ENCODE measurements at places on chromosomes 4 and X. TPM values are rescaled to one million over a fixed set of nuclear protein-coding genes. Genes with fewer than 3 reads are reported as not detected.

DNA sequence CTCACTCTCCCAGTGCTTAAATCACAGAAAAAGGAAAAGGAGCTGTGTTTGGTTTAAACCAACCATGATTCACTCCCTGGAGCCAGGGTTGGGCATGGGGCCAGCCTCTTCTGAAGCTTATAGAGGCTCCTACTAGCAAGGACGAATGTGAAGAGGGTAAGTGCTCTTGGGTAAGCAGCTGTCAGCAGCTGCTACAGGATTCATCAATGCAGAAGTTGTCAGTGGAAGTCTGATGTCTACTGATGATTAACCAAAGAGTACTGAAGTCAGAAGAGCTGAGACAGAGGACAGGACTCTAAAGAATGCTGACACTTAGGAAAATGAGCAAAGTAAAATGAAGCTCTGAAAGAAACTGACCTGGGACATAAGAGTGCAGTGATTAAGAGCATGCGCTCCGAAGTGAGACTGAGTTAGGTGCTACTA lies 32.7 kb upstream of the JADE1 start:
- H3K27ac ChIP-seq = no peak overlapping the region
- peak; percentile 66 for DNase-seq
- no peaks in the 10 kb centered on the region for H3K36me3 ChIP-seq
- H3K4me1 ChIP-seq = peaks cover 12% of the 10 kb centered on the region

DNA sequence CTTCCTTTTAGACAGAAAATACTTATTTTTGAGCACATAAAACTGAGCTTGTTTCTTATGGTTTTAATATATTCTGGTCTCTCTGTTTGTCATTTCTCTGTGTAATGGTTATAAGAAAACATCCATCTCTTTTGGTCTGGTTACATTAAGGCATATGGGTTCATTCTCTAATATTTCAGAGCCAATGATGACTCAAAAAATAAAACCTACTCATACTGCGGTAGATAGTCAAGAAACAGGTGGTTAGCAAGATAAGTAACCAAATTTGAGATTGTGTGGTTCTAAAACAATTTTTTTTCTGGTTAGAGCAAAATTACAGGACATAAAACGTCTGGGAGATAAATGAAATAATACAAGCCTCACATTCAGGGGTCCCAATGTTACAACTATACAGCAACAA lies 654.5 kb downstream of the STIM2 start:
- DNase-seq = no peak
- H3K36me3 ChIP-seq = no peaks in the 10 kb centered on the region
- H3K4me3 ChIP-seq = no peak overlapping the region
- H3K27me3 ChIP-seq = no peaks in the 10 kb centered on the region

GRCh38 chr4:61294936-61295335 lies 94.8 kb downstream of the ADGRL3 start:
- no peaks in the 10 kb centered on the region for H3K27me3 ChIP-seq
- no peaks in the 10 kb centered on the region for H3K36me3 ChIP-seq
- H3K4me1 ChIP-seq = no peaks in the 10 kb centered on the region
- no peak overlapping the region for H3K27ac ChIP-seq

DNA sequence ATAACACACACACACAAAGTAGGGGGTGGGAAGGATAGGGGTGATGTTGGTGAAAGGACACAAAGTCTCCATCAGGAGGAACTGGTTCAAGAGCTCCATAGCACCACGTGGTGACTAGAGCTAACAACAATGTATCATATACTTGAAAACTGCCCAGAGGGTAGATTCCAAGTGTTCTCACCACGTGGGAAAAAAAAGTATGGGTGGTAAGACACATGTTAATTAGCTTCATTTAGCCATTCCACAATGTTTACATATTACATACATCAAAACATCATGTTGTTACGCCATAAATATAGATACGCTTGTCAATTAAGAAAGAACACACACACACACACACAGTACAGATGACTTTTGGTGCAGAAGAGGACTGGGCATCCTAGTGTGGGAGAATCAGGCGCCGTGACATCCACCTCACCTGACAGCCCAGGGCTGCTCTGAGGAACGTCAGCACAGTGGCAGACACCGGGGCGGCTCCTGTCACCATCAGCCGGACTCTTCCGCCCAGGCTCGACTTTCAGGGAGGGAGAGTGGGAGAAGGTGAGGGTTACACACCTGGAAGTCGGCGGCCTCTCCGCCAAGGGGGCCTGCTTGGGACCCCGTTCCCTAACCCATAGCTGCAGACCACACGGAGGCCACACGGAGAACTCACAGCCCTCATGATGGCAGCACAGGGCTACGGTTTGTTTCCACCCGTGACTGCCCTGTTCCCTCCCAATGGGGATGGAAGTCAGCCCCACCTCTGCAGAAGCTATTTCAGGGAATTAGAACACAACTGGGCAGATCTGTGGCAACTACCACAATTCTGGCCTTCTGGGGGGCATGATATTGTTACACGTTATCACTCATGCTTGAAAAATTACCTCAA lies 31.8 kb upstream of the CENPU start:
- no peak for DNase-seq
- no peak overlapping the region for H3K4me3 ChIP-seq
- H3K27me3 ChIP-seq = no peaks in the 10 kb centered on the region
- H3K36me3 ChIP-seq = peaks cover 5% of the 10 kb centered on the region
- no peak overlapping the region for H3K27ac ChIP-seq
- peaks cover 38% of the 10 kb centered on the region for H3K4me1 ChIP-seq

DNA sequence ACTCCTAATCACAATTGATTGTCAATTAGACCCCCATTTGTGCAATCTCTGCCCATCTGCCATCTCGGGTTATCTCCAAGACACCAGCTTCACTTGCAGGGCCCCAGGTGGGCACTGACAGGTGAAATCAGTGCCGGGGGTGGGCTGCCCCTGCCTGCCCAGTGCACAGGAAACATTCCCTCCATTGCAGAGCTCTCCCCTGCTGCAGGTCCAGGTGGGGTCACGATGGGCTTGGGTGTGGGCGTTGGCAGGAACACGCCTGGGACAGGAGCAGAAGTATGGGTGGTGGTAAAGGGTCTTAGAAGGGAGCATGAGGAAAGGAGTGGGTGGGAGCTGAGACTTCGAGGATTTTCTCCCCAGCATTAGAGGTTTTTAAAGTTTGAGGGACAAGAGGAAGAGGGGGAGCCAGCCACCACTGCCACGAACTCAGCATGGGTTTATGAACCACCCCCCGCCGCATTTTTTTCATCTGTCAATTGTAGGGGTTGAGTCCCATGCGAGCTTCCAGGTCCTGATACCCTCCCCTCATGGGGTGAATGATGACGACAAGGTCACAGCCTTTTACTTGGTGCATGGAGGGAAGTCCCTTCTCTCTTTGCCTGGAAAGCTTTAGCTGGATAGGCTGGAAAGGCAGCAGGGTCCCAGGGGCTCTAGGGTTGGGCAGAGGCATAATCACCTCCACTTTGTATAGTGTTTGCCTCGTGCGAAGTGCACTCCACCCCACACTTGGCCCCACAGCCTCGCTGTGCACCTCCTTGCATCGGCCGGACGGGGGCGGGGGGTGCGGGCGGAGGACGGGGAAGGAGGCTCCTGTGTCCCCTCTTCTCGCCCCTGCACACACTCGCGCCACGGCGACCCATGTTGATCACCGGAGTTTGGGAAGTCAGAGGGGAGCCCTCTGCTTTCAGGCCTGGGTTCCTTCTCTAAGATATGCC lies 3.5 kb upstream of the NKX1-1 start:
- DNase-seq = no peak
- H3K27ac ChIP-seq = no peak overlapping the region
- no peak overlapping the region for H3K4me3 ChIP-seq
- H3K27me3 ChIP-seq = peaks cover 18% of the 10 kb centered on the region
- H3K36me3 ChIP-seq = no peaks in the 10 kb centered on the region

- H3K27ac ChIP-seq = no peak overlapping the region
- peak; percentile 42 for DNase-seq
- no peaks in the 10 kb centered on the region for H3K4me1 ChIP-seq
Measured at GRCh38 chrX:110600745-110601310, 194.8 kb downstream of the CHRDL1 start.

- H3K4me3 ChIP-seq = no peak overlapping the region
- H3K4me1 ChIP-seq = no peaks in the 10 kb centered on the region
- no peaks in the 10 kb centered on the region for H3K27me3 ChIP-seq
Measured at GRCh38 chrX:147894366-147894963, 17.3 kb upstream of the FMR1 start.

DNA sequence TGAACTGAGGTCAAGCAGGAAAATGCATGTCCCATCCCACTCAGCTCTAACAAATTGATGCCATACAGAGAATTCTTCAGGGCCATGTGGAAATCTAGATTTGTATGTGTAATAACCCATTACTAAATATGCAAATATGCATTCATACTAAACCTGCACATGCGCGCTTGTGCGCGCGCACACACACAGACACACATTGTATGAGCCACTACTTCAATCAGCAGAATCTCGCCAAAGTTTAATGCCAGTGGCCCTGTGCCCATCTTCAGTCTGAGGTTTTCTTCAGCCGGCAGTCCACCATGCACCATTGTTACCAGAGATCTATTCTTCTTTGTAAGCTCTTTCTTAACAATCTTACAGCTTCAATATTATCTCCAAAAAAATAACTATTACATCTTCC lies 276.4 kb downstream of the PDGFC start:
- no peaks in the 10 kb centered on the region for H3K4me1 ChIP-seq
- H3K36me3 ChIP-seq = no peaks in the 10 kb centered on the region
- no peak for DNase-seq

- H3K27ac ChIP-seq = no peak overlapping the region
- no peaks in the 10 kb centered on the region for H3K36me3 ChIP-seq
- peaks cover 13% of the 10 kb centered on the region for H3K27me3 ChIP-seq
- no peak overlapping the region for H3K4me3 ChIP-seq
- H3K4me1 ChIP-seq = no peaks in the 10 kb centered on the region
Measured at GRCh38 chr4:173153445-173153844, 15.2 kb upstream of the GALNT7 start.

DNA sequence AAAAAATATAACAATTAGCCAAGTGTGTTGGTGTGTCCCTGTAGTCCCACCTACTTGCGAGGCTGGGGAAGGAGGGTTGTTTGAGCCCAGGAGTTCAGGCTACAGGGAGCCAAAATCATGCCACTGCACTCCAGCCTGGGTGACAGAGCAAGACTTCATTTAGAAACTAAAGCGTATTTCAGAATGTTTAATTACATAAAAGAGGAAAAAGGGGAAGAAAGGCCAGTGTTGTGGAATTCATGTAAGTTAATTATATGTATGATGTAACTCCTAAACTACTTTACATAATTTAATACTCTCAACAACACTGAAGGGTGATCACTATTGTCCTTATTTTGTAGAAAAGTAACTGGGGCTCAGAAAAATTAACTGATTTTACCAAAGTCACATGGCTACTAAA lies 67.2 kb upstream of the HOPX start:
- no peaks in the 10 kb centered on the region for H3K4me1 ChIP-seq
- H3K4me3 ChIP-seq = no peak overlapping the region
- H3K27me3 ChIP-seq = no peaks in the 10 kb centered on the region
- no peak overlapping the region for H3K27ac ChIP-seq
- DNase-seq = no peak

DNA sequence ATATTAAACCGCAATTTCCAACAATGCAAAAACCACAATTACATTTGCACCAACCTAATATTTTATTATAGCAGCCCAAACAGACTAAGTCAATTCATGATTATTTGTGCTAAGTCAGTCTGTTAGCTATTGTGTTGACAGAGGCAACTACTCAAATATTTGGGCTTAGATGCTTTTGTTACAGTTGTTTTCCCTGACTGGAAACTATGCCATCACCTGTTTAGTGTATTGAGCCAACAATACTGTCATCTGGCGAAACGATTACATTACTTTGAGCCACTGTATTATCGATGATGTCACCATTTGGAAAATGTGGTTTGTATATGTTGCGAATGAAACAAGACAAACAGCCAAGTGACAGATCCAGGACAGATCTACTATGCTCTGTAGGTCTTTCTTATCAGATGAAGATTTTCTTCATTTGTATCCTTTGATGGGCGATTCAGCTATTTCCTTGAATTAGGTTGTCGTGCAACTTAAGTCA lies 38.7 kb upstream of the INTS6L start:
- H3K27me3 ChIP-seq = no peaks in the 10 kb centered on the region
- H3K36me3 ChIP-seq = no peaks in the 10 kb centered on the region
- no peak for DNase-seq
- no peaks in the 10 kb centered on the region for H3K4me1 ChIP-seq
- H3K4me3 ChIP-seq = no peak overlapping the region

The RIBC1 gene
- 0.39 TPM for total RNA-seq

The WAS gene
- not detected for total RNA-seq

Data from SJSA1 (cell line).